ENCODE measurements at places on chromosomes 13 and 19.

GRCh38 chr13:47184321-47184720 lies 287.5 kb upstream of the HTR2A start:
- no peak for DNase-seq

DNA sequence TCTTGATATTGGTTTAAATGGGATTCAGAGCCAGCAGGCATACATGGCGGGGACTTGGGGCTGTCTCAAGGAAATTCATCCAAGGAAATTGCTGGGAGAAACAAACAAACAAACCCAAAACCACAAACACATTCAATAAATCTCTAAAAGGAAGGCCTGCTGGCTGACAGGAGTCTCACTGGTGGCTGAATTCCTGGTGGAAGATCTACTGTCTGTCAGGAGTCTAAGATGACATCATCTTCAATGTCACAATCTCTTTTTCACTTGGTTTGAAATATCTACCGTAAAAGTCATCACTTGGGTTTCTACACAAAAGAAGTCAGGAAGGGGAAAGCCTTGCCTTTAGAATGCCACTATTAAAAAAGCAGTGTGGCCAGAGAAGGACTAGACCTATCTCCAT lies 87.9 kb downstream of the KLF5 start:
- no peak for DNase-seq

DNA sequence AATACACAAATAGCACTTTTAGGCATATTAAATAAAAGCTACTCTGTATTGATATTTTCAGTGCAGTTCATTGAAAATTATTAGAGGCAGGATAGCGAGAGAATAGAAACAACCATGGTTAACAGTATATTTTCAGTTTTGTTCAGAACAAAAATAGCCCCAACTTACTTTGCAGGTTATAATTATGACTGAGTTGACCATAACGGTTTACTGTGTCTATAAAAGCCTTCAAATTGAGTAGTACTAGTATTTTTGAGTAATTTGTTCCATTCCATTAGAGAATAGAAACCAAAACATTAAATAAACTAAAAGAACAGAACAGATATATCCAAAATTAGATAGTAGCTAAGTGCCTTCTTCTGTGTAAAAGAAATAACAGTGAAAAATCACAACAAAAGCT lies 1108.4 kb upstream of the PCDH20 start:
- no peak for DNase-seq

GRCh38 chr19:6412447-6413091 lies 12.0 kb downstream of the KHSRP start:
- peak; percentile 20 for DNase-seq

GRCh38 chr19:45350477-45351058 lies 10.0 kb downstream of the KLC3 start:
- no peak for DNase-seq

DNA sequence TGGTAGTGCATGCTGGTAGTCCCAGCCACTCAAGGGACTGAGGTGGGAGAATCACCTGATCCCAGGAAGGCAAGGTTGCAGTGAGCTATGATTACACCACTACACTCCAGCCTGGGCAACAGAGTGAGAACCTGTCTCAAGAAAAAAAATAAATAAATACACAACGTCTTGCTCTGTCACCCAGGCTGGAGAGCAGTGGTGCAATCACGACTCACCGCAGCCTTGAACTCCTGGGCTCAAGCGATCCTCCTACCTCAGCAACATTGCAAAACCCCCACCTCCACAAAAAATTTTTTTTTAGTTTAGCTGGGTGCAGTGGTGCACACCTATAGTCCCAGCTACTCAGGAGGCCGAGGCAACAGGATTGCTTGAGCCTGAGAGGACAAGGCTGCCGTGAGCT lies 8.8 kb downstream of the TPM4 start:
- DNase-seq, result no peak

- DNase-seq, result no peak
These were observed 12.0 kb downstream of the TFDP1 start for GRCh38 chr13:113596321-113597200.

- no peak for DNase-seq
These were observed 143.6 kb upstream of the SLITRK1 start for GRCh38 chr13:84025824-84026223.

DNA sequence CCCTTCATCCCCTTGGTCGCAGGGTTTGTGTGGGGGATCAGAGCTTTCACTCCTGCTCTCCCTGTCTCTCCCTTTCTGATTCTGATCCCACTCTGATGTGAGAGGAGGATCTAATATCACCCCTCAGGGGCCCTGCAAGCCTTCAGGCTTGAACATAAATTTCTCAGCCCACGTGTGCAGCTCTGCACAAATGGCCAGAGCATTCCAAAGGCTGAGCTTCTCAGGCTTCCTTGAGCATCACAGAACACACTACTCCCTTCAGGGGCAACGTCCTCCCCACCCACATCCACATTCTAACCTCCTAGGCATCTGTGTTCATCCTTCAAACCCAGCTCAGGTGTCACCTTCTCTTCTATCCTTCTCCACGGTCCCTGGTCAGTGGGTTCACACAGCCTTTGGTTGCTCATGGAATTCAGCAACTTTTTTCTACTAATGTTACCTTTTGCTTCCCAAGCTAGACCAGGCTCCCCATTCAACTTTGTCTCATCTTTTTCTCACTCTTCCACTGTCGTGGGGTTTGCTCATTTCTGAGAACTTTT lies 24.4 kb upstream of the DOCK9 start:
- DNase-seq, result no peak

DNA sequence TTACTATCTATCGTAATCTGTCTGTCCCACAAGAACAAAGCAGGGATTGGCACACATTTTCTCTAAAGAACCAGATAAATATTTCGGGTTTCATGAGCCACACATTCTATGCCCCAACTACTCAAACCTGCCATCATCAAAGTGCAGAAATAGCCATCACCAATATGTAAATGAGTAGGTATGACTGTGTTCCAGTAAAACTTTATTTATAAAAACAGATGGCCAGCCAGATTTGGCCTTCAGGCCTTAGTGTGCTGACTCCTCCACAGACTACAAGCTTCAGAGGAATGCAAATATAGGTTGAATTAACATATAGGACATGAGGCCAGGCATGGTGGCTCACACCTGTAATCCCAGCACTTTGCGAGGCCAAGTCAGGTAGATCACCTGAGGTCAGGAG lies 8.9 kb upstream of the DNMT1 start:
- DNase-seq, result no peak

DNA sequence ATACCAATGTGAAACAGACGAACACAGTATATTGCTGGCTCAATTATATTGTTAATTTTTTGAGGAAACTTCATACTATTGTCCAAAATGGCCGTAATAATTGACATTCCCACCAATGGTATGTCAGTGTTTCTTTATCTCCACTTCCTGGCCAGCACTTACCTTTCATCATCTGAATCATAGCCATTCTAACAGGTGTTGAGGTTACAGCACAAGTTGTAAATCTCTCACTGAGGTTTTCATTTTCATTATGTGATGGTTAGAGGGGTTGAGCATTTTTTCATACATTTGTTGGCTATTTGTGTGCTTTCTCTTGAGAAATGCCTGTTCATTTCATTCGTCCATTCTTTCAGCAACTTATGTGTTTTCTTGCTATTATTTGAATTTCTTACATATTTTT lies 824.0 kb downstream of the UQCRFS1 start:
- DNase-seq, result no peak

DNA sequence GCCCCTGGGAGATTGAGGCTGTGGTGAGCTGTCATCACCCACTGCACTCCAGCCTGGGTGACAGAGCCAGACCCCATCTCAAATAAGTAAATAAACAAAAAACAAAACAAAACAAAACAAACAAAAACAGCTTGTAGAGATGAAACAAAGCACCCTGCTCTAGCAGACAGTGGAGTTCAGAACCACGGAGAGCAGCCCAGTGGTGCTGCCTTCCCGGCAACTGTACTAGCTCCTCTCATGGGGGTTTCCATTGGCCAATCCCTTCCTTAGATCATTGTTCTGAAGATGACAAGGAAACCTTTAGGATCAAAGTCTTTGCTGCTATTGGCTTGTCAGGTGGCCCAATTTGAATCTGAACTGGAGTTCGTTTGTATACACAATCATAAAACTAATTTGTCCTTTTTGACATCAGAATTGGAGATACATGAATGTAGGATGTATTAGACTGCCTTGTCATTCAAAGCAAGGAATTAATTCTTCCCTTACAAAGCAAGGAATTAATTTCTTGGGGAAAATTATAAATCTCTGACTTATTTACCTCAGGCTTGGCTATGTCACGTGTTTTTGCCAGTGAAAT lies 19.7 kb upstream of the SYCN start:
- DNase-seq, result no peak

- DNase-seq, result no peak
These were observed 665 bp downstream of the ZNF497 start for GRCh38 chr19:58361900-58362271.

DNA sequence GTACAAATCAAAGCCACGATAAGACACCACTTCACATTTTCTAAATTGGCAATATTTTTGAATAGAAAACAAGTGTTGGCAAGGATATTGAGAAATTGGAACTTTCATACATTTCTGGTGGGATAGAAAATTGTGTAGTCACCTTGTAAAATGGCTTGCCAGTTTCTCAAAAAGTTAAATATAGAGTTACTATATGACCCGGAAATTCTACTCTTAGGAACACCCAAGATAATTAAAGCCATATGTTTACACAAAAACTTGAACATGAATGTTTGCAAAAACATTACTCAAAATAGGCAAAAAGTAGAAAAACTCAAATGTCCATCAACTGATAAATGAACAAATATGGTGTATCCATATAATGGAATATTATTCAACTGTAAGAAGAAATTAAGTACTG lies 552.5 kb downstream of the TBC1D4 start:
- no peak for DNase-seq

GRCh38 chr19:29587518-29587986 lies 18.5 kb upstream of the POP4 start:
- peak; percentile 23 for DNase-seq

GRCh38 chr19:35211545-35212230 lies 16.9 kb downstream of the FAM187B start:
- DNase-seq, result peak; percentile 55

- DNase-seq, result no peak
These were observed at the start of gene FSD1 for GRCh38 chr19:4304538-4305256. TSS of gene FSD1 (plus strand) at chr19:4304598. CDS start at chr19:4304747, 149 bp downstream.

- no peak for DNase-seq
These were observed 550.3 kb downstream of the GPC6 start for GRCh38 chr13:93776936-93777335.

DNA sequence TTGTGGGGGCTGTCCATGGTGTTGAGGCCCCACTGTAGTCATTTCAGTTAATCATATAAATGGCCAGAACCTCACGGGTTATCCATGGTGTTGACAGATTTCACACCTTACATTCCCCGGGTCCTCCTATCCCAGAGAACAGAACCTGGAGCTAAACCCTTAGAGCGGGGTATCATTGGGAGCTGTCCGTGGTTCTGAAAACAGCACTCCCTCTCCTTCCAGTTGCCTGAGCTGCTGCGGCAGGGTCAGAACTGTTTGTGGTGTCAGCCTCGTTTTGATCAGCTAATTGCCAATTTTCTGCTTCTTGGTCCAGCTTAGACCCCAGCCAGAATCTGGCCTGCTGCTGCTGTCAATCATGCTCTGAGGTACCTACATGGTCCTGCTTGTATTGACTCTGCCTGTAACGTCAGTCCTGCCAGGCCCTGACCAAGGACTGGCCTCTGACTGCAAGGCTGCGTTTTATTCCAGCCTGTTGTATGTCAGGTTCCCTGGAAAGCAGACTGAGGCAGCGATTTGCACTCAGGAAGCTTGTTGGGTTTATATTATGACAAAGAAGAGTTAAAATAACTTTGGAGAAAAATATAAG lies 55.8 kb upstream of the KCTD15 start:
- DNase-seq, result no peak

DNA sequence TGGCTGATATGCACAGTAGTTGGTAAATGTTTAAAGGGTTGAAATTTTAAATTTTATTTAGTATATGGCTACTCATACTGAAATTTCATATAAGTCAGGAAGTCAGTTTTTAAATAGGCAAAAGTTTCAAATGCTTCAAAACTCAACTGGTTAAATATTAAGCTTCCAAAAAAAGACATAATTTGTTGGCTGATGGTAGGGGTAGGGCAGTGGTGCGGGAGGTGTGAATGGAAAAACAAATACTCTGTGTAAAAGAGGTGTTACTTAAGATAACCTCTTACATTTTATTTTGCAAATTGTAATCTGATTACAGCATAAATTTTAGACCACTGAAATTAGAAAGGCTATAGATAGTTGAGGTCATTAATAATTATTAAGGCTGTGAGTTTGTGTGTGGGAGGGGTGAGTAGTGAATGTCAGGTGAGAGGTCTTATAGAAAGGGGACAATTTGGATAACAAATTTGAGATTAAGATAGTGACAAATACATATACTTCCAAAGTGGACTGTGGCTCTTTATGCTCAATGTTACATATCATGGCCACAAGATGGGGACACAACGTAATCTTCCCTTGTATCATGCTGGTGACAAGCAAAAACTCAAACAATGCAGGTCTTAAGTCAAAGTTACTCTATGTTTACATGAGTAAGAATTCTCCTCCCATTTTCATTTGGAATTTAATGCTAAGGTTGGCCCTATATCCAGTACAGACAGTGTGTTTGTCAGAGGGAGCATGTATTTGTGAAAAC lies 36.6 kb upstream of the OXGR1 start:
- DNase-seq, result no peak

- DNase-seq, result no peak
These were observed 28.5 kb downstream of the MYCBP2 start for GRCh38 chr13:77298426-77298825.

DNA sequence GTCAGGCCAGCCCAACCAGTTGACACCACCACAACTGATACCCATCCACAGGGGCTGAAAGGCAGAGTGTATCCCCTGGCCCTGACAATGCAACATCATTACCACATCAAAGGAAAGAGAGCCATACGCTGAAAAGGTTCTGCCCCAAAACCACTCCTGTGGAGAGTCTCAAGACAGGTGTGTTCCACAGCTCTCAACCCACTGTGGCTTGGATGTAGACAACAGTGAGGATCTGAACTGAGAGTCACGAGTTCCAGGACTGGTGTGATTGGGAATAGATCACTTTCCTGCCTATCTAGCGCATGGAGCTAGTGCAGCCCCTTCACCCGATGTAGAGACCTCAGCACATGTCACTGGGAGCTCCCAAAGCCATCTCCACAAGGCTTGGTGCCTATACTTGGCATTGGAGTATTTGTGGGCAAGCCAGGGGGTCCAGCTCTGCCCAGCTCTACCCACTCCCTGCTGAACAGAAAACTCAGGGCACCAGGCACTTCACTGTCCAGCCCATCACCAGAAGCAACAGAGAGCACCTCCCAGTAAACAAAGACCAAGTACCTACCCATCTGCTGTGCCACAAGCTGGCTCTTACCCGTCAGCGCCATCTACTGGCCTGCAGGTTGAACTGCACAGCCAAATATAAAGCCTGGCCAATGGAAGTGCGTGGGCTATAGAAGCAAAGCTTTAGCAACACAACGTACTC lies 579.5 kb downstream of the UQCRFS1 start:
- peak; percentile 13 for DNase-seq

- no peak for DNase-seq
These were observed 104.5 kb upstream of the SLC15A1 start for GRCh38 chr13:98856983-98857382.

Measured in stimulated activated CD8-positive, alpha-beta memory T cell treated with anti-CD3 and anti-CD28 coated beads, Interleukin-7, amount 100 ng/mL, for 1 hour (primary cell).